ENCODE measurements at places on chromosomes 6 and 20.

DNA sequence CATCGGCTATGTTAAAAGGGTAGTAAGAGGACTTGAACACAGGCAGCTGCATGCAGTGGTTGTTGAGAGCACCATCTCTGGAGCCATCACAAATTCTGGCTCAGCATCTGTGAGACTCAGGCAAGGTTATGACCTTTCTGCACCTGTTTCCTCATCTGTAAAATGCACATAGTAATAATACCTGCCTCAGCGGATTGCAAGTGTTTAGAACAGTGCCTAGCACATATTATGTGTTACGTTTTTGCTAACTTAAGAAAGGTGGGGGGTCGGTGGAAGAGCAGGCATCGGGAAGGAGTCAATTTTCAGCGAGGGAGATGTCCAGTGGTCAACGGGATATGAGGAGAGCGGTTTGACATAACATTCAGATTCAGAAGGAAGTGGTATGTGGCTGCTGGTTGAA lies 2.9 kb downstream of the LY6G5C start:
- DNase-seq, result no peak

GRCh38 chr6:150391890-150392289 lies 23.1 kb downstream of the IYD start:
- no peak for DNase-seq

DNA sequence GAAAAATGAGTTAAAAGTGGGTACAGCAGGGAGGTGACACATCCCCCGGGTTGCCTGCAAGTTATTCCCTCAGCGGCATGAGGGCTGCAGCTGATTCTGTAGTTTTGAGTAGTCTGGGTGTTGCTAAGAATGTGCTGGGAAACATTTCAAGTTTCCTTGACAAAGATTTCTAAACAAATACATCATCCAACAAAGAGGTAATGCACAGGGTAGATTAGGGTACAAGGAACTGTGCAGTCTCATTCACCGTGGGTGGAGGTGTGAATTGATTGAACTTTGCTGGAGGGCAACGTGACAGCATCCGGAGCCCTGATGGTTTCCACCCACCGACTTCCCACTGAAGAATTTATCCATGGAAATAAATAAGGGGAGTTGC lies 21.8 kb downstream of the CASS4 start:
- DNase-seq, result no peak

DNA sequence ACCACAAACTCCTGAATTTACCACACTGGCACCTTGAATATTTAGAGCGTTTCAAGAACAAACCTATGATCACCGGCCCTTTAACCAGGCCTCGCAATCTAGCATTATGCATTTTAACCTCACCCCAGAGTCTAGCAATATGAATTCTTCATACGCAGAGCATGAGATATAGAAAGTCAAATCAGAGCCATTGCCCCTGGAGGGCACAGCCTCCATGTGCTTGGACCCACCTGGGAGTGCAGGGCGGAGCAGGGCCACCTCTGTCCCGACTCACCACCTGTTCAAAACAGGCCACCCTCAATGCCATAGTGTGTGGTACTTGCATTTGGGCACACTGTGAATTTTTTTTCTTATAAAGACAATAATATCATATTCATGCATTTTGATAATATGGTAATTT lies 19.5 kb upstream of the AFDN start:
- no peak for DNase-seq

GRCh38 chr6:129661536-129662405 lies 48.2 kb downstream of the ARHGAP18 start:
- no peak for DNase-seq

DNA sequence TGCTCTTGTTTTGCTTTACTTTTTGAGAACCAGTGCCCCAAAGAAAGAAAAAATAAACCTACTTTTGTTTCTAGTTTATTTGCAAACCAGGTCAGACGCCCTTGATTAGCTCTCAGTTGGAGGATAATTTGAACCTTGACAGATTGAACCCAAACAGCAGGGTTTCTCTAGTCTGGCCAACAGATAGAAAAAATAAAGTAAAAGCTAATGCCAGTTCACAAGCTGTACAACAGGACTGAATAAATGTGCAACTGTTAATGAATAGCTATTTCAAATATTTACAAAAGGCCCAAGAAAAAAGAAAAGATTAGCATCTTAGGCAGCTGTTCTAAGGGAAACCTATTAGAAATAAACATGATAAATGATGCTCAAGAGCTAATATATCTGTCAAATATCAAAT lies 331.8 kb downstream of the CDKAL1 start:
- DNase-seq, result no peak

DNA sequence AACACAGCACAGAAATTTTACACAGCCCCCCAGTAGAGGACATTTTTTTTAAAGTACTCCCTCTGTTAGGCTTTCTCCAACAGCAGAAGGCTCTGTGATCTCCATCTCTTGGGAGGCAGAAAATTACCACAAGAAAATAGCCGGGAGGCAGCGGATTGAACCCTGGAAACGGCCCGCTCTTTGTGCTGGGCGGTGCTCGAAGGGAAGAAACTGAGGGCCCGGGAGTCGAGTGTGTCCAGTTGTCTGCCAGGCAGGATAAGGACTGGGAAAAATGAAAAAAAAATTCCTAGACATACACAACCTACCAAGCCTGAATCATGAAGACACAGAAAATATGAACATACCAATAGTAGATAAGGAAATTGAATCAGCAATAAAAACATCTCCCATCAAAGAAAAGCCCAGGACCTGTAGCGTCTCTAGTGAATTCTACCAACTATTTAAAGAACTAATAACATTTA lies 31.5 kb downstream of the POM121L2 start:
- no peak for DNase-seq

- DNase-seq, result no peak
Observed at GRCh38 chr6:15153191-15153590, 92.7 kb upstream of the JARID2 start.

GRCh38 chr6:73516514-73517489 lies 4.0 kb downstream of the EEF1A1 start:
- no peak for DNase-seq

- DNase-seq, result peak; percentile 24
Observed at GRCh38 chr6:111482188-111482958, 645 bp downstream of the REV3L start.

DNA sequence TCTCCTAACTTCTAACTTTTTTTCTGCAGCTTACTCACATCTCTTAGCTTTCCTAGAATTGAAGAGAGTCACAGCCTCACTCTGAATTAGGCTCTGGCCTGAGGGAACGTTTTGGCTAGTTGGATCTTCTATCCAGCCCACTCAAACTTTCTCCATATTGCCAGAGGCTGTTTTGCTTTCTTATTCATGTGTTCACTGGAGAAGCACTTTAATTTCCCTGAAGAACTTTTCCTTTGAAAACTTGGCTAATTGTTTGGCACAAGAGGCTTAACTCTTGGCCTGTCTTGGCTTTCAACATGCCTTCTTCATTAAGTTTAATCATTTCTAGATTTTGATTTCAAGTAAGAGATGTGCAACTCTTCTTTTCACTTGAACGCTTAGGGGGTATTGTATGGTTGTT lies 138.2 kb upstream of the PLCB4 start:
- DNase-seq, result no peak

- DNase-seq, result no peak
Observed at GRCh38 chr20:23199356-23199755, 113.2 kb upstream of the CD93 start.

GRCh38 chr6:32716396-32716795 lies 24.8 kb upstream of the HLA-DQA2 start:
- DNase-seq, result no peak

- no peak for DNase-seq
Observed at GRCh38 chr20:62122654-62123449, 577 bp downstream of the LSM14B start.

Data from stimulated activated CD8-positive, alpha-beta memory T cell treated with anti-CD3 and anti-CD28 coated beads, Interleukin-4, amount 100 ng/mL, for 24 hours (primary cell).